ENCODE measurements at places on chromosomes 7 and 10.

- DNase-seq = no peak
Measured at GRCh38 chr10:130884456-130884855, 427.1 kb downstream of the TCERG1L start.

DNA sequence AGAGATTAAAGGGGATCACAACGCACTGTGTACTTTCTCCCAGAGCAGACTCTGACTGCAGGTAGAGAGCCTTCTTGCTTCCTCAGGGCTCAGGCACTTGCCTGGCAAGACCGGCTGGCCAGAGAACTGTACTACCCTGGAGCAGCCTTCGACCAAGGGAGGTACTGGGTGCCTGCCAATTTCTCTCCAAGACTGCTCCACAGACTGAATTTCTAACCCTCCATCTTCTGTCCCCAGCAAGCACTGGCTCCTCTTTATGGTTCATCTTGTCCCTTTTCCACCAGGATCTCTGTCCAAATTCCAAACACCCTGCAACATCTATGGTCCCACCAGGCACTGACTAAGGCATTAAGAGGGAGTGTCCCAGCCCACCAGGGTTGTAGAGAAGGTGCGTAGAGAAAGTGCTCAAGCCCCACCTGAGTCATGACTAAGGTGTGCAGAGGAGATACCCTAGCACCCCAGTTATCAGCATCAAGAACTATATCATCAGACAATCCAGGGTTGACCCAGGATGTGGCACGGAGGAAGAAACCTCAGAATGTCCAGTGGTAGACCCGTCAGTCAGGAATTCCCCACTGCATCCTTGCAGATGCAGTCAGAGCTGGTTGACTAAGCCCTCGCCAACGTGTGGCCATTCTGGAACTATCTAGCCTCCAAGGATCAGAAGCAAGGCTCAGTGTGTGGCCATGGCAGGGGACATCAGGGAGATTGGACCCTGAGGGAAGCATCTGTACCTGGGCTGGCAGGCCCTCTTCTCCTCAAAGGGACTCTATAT is 60.9 kb upstream of the CAMK2B start:
- DNase-seq = no peak

GRCh38 chr10:23630885-23631284 is 192.0 kb downstream of the OTUD1 start:
- no peak for DNase-seq

GRCh38 chr7:13327669-13328068 is 640.2 kb downstream of the ARL4A start:
- DNase-seq = no peak

- no peak for DNase-seq
Measured at GRCh38 chr10:104351919-104352318, 1.7 kb upstream of the CFAP58 start.

DNA sequence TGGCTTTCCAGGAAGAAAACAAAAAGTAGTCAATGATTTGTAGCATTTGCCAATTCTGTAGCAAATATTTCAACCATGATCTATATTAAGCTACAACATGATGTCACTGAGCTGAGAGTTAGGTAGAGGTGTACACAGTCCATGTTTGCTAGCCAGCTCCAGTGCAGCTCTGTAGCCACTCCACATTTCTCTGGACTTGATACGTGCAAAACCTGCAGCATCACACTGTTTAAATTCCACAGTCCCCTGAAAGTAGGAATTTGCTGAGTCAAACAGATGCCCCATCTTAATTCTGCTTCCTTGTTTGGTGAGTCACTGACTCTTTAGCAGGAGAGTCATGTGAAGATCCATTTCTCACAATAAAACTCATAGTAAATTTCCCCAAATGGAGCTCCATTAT is 89.8 kb upstream of the LRRTM3 start:
- no peak for DNase-seq

- no peak for DNase-seq
Measured at GRCh38 chr10:49474901-49475300, 64.0 kb downstream of the ERCC6 start.

DNA sequence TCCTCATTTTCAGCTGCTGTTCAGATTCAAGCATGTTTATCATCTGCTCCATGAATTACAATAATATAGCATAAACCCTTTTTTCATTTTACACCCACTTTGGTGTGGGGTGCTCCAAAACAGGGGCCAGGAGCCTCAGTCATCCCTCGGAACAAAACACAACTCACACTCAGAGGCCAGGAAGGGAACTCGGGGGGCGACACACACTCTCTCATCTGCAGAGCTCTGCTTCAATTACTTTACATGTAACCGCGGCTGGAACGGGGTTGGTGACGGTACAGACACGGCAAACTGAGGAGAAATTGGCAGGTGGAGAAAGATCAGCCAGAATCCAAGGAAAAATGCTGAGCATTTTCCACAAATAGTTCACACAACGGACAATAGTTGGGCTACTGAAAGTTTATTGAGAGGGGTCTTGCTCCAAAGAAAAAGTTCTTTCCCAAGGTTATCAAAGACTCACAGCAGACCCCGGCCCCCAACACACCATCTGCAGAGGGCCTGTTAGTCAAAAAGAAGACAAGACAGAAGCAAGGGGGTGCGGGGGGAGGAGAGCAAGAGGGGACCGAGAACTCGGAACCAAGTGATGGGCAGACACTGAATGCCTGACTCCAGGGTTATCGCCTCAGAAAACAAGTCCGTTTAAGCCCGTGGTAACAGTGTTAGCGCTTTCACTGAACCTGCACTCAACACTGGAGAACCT is 20.5 kb downstream of the DIP2C start:
- no peak for DNase-seq

DNA sequence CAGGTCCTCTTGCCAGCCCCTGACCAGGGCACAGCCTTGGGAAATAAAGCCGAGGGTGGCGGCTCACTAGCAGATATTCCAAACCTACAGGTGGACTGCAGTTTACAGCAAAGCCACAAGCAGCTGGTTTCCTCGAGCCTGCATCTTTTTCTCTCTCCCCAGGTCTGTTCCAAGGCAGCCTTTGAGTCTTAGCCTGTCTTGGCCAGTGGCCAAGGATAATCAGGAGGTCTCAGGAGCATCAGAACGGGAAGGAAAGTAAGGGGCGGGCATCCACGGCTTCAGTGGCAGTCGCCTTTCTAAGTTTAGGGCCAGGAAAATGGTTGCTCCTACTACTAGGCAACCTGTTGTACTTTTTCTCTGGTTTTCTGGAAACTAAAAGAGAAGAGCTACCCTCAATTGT is 219.7 kb upstream of the ZMIZ1 start:
- no peak for DNase-seq

GRCh38 chr7:126606331-126606730 is 646.4 kb downstream of the GRM8 start:
- DNase-seq = no peak

DNA sequence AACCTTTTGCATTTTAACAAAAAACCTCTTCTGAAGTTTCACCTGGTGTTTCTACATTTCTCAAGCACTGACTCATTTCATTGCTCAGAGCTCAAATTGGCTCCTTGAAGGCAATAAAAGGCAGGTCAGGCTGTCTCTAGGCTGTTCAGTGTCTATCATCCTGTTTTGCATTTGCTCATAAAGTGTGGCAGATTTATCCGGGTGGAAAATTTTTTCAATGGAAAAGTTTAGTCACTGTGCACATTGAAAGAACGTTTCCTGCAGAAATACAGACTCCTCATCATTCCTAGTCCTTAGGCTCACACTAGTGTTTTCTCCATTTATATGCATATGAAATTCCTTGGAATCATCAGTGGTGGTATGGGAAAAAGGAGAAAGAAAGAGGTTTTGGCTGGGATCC is 114.2 kb upstream of the DGKB start:
- DNase-seq = no peak

DNA sequence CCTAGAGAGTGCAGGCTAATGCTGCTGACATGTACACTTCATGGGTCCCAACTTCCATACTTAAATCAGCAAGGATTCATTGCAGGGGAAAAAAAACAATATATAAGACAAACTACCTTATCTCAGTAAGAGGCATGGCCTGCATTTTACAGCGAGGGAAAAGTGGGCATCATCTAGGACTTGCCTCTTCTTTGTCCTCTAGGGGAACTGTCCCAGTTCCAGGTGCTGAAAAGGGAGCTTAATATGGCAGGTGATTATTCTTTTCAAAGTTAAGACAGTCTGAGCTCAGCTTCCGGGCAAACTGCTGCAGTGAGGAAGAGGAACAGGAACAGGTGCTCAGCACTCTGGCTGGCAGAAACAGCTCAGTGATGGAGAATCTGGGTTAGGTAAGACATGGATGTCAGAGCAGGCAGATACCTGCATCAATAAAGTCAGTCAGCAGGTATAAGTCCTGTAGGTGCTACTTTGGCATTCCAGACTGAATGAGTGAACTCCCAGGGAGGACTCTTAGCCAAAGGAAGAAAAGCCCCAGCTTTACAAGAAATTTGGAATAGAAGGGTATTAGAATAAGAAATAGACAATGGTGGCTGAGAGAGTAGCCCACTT is 147.2 kb downstream of the TMEM178B start:
- DNase-seq = no peak

- no peak for DNase-seq
Measured at GRCh38 chr10:69645296-69646184, 15.5 kb downstream of the FAM241B start.

- DNase-seq = no peak
Measured at GRCh38 chr10:48981310-48981907, 41.8 kb upstream of the LRRC18 start.

DNA sequence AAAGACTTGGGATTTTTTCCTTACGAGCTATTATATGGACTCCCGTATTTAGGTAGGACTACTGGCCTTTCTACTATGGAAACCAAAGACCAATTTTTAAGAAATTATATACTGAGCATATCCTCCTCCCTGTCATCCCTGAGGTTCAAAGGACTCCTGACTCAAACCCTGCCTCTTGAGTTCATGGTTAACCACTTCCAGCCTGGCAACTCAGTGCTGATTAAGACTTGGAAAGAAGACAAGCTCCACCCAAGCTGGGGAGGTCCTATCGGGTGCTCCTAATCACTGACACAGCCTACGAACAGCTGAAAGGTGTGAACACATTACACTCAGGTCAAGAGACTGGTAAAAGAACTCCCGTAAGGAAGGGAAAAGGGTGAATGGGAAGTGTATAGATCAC is 66.8 kb downstream of the LYZL2 start:
- no peak for DNase-seq

DNA sequence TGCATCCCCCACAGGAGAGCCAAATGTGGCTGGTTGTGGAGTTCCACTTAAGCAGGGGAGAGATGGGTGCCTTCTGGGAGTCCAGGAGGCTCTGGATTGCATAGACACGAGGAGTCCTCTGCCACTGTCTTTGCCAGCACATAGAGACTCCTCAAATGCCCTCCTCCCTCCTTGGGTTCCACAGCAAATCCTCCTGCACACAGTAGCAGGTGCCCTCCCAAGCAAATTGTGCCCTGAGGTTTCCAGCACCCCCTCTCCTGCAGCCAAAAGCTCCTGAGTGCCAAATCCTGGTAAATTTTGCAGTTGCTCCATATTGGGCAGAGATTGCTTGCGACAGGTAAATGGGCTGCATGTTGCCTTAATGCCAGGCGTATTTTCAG is 5.8 kb downstream of the EVX1 start:
- no peak for DNase-seq

DNA sequence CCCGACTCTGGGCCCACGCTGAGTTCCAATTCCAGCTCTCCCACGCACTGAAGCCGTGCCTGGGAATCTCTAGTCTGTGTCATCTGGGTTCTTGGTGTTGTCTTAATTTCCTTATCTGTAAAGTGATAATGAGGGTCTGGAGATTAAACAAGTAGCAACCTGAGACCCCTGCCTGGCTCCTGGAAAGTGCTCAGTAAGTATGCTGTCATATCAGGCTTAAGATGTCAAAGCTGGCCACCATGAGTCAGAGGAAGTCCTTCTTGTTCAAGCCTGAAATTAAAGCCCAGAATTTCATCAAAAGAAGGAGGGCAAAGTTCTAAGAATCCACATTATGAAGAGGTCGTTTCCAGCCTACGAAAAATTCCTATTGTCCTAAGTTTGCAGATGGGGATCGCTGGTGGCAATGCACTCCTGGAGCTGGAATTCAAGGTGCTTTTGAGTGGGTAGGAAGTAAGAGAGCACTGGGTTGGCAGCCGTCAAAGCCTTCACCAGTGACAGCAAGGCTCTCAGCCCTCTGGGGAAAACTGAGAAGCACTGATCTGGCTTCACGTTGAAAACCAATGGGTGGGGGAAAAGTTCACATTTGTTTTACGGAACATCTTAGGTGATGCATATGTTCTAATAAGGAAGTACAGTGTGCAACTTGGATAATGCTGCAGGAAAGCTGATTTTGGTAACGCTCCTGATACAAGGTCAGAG is 50.3 kb upstream of the NCAPG2 start:
- DNase-seq = no peak

- DNase-seq = no peak
Measured at GRCh38 chr7:81929386-81929785, 159.5 kb upstream of the HGF start.

DNA sequence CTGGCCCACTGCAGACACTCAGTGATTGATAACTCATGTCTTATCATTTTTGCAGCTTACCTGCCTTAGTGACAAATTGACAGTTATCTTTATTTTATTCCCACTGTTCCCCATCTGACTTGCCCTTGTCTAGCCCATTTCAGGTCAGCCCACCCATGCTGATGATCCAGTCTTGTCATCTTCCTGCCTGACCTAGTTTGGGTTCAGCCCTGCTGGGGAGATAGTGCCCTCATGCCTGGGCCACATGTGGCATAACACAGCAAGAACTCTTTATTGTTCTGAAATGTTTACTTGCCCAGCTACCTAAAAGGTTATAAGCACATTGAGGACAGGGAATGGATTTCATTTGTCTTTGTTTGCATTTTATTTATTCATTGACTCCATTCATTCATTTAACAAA is 75.6 kb downstream of the ENTPD1 start:
- no peak for DNase-seq

GRCh38 chr10:96275685-96276418 is 4.5 kb upstream of the BLNK start:
- DNase-seq = no peak

DNA sequence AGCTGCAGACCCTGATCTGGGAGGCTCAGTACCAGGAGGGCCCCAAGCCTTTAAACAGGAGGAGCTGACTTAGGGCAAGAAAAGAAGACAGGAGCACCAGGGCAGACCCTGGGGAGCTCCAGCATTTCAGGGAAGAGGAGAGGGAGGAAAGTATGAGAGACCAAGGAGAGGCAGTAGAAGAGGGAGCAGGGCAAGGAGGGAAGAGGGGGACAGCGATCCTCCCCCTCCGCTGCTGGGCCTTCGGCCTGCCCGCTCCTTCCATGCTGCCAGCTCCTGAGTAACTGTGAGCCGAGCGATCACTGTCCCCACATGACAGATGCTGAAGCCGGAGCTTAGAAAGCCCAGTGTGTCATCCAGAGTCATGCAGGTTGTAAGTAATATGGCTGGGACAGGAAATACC is 65.9 kb downstream of the ALOX5 start:
- no peak for DNase-seq

GRCh38 chr7:130160455-130160854 is 44.8 kb downstream of the TMEM209 start:
- no peak for DNase-seq

- DNase-seq = no peak
Measured at GRCh38 chr7:155992538-155992937, 180.3 kb upstream of the SHH start.

DNA sequence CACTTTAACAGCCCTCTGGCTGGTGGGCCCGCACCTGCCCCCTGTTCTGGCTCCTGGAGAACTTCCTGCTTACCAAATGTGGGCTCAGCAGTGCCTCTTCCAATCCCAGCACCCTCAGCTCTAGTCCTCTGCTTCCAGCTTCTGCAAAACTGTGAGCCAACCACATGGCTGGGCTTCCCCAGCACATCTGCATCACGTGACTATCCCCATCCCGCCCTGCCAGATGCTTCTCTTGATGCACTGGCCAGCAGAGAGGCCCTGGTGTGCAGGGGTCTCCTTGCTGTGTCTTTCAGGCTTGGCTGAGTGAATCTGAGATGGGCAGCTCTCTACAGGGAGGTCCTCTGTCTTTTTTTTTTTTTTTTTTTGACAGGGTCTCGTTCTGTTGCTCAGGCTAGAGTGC is 43.8 kb upstream of the DMBT1 start:
- no peak for DNase-seq

All from activated CD4-positive, alpha-beta T cell treated with anti-CD3 and anti-CD28 coated beads for 1 hour (primary cell).